ENCODE measurements at places on chromosomes 7 and 10.
A peak's percentile ranks its signal among the peaks of the same experiment; 100 is the strongest.

DNA sequence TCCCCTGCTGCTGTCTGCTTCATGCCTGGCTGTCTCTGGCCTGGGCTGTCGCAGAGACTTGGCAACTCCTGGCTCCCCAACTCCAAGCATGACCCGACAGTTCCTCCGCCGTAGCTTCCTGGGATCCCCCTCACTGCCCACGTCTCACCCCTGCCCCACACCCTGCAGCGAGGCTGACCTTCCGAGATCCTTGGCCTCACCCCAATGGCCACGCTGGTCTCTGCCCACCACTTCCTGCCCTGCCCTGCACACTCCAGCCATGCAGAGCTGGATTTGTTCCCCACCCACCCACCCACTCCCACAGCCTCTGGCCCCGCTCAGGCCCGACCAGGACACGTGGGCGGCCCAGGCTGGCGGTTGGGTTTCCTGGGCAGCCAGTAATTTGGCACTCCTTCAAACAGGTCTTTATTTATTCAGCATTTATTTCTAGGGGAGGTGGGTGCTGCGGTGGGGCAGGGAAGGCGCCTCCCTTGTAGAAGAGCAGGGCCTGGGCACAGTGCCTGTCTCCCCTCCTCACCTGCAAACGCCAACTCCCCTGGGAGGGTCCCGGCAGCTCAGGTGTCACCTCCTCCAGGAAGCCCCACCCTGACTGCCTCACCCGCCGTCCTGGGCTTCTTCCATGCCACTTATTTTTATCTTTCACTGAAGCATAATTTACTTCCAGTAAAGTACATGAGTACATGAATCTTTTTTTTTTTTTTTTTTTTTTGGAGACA, 25.5 kb downstream of the GTF2IRD1 start:
- DNase-seq = no peak

- DNase-seq = no peak
Observed at GRCh38 chr10:30176776-30177533, 117.6 kb upstream of the JCAD start.

- DNase-seq = no peak
Observed at GRCh38 chr7:28623863-28624262, 211.5 kb downstream of the CREB5 start.

- DNase-seq = no peak
Observed at GRCh38 chr7:94031865-94032264, 27.7 kb upstream of the BET1 start.

DNA sequence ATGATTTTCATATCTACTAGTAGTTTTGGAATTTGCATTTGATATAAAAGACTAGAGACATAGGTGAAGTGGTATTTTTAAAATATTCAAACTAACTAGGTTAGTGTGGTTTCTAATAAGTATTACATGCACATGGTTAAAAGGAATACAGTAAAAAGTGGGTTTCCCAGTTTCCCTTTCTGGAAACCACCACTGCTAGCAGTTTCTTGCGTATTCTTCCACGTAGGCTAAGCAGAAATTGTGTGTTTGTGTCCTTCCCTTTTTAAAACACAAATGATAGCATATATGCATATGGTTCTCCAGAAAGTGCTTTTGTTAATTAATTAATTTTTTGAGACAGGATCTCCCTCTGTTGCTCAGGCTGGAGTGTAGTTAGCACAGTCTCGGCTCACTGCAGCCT, 15.4 kb downstream of the NRF1 start:
- no peak for DNase-seq

GRCh38 chr7:48094861-48095293, 5.8 kb downstream of the UPP1 start:
- no peak for DNase-seq

DNA sequence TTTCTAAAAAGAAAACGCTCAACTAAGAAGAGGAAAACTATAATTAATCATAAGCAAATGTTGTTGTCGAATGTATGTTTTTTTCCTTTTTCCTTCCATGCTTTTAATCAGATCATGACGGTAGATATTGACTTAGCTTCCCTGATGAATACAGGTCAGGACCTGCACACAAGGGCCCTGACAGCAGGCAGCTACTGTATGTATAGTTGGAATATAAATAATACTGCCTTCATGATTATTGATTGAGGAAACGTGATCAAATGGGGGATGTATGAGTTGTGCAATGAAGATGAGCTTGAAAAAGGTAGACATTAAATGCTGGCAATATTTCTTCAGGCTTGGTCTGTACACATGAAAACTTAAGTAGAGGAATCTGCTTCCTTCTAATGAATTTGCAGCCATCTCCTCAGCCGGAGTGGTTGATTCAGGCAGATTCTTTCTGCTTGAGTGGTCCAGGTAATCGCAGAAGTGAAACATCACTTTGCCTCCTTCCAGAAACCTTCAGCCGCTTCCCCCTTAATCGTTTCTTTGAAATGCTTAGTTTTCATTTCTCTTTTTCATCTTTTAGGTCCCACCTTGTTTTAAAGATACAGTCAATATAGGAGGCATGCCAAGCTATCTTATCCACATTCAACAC, 656.5 kb downstream of the SDK1 start:
- no peak for DNase-seq

DNA sequence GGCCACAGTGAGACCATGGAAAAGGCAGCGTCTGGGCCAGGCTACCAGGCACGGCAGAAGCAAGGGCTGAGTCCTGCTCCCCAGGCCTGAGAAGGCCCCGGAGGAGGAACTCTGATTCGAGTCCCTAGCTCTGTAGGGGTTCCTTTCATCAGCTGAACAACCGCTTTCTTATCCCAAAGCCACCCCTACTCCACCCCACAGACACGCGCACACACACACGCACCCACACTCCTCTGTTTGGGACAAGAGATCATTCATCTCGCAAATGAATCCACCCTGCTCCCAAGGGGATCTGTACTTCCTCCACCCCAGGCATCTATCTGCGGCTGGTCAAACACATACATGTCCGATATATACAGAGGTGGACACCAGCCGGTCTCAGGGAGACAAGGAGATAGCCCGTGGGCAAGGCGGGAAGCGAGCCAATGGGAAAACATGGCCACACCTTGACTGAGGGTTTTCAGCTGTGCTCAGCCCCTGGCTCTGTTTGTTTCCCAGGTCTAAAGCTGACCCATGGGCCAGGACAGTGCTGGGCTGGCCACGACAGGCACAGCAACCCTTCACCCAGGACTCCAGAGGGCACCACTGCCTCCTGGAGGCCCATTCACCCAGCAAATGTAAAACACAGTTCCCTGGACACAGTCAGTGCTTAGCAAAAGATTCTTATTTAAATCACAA, 7.3 kb downstream of the ZCCHC24 start:
- no peak for DNase-seq

DNA sequence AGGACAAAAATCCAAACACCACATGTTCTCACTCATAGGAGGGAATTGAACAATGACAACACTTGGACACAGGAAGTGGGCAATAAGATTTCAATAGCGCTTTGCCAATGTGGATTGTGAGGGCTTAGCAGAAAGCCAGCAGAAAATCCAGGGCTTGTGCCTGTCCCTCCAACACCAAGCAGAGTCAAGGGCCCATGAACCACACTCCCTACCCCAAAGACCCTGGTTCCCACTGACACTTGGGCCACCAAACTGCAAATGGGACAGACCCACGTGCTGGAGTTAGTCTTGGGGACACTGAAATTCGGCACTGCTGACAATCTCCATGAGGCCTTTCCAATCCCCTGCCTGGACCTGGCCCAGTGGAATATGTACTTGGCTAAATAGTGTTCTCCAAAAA, 67.0 kb downstream of the GRID1 start:
- DNase-seq = no peak

DNA sequence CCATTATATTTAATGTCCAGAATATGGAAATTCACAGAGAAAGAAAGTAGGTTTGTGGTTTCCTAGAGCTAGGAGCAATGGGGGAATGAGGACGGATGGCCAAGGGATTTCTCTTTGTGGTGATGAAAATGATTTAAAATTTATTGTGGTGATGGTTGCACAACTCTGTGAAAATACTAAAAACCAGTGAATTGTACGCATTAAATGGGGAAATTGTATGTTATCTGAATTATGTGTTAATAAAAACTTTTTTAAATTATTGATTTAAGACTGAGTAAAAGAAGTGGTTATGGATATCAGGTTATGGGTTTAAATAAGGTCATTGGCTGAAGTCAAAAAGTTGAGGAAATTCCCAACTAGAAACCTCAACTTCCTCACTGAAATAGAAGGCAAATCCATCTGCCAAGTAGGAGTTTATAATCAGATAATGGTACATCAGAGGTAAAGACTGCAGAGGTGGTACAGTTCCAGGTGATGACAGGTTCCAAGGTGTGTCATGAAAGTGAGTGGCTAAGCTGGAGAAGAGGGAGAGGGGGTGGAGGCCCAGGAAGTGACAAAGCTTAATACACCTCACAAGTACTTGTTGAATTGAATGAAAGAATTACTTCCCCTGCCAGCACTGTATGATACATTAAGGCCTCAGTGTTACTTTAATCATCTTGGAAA, 68.9 kb upstream of the CCDC71L start:
- DNase-seq = peak; percentile 10

DNA sequence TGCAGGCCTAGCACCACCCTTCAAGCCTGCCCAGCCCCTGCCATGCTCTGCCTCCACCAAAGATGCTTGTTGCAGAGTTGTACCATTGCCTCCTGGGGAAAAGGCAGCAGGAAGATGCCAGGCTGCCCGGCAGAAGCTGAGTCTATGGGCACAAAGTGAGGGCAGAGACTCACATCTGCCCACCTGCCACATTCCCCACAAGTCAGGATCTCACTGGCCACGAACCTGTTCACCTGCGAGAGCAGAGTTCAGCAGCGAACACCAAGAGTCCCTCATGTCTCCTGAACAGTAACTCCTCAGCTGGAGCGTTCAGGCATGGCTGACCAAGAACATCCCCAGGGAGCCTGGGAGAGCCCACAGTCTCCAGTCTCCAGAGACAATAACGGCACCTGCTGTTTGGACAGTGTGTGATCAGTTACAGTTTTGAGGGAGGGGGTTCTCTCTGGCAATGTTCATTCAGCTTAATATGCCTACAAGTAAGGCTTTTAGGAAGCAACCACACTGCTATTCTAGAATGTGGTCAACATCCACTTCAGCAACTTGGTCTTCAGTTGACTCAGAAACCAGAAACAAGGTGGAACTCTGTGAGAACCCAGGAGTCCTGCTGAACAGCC, 78.5 kb downstream of the GRID1 start:
- DNase-seq = no peak

GRCh38 chr7:123823898-123824753, 20.8 kb upstream of the HYAL4 start:
- DNase-seq = peak; percentile 3

GRCh38 chr10:50512214-50512595, 111.6 kb downstream of the SGMS1 start:
- no peak for DNase-seq

DNA sequence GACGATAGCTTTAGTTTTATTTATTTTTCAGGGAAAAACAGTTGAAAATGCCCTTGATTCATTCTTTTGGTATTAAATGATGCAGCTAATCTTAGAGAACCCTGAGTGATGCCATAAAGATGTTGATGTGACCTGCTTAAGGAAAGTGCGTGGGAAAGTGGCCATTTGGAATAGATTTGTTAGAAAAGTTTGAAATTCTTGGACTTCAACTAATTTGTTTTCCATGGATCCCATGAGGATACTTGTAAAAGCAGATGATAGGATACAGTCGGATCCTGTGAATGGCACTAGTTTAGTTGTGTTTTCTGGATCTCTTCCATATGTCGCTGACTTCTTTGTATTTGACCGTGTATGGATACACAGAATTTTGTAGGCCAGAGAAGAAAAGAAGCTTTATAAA, 69.0 kb downstream of the SEPTIN7 start:
- no peak for DNase-seq

DNA sequence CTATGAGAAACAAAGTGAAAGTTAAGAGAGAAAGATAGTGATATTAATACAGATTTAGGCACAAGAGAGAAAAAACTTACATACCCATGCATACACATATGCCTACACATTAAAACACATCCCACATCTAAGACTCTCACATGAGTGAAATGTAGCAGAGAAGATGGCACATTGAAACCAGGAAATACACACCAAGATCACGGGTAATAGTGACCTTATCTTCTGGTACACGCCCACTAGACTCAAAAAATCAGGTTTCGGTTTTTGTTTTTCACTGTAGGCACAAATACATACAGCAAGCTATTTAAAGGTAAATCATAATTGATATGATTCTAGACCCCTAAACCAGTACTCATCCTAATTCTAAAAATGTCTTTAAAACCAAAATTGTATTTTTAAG, 225.2 kb upstream of the TAC1 start:
- DNase-seq = no peak

- no peak for DNase-seq
Observed at GRCh38 chr10:103799341-103799740, 56.0 kb downstream of the SH3PXD2A start.

DNA sequence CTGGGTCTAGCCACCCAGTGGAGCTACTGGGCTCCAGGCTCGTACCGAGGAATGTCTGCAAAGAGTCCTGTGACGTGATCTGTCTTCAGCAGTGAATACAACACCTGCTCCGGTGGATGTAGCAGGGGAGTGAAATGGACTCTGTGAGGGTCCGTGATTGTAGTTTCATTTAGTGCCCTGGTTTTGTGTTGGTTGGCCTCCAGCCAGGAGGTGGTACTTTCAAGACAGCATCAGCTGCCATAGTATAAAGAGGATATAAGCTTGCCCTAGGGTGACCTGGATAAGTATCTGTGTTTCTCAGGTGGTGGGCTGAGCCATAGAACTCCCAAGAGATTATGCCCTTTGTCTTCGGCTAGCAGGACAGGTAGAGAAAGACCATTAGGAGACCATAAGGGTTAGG, 24.6 kb upstream of the WNT2 start:
- no peak for DNase-seq

GRCh38 chr10:6342096-6342685, 139.5 kb downstream of the PFKFB3 start:
- no peak for DNase-seq

DNA sequence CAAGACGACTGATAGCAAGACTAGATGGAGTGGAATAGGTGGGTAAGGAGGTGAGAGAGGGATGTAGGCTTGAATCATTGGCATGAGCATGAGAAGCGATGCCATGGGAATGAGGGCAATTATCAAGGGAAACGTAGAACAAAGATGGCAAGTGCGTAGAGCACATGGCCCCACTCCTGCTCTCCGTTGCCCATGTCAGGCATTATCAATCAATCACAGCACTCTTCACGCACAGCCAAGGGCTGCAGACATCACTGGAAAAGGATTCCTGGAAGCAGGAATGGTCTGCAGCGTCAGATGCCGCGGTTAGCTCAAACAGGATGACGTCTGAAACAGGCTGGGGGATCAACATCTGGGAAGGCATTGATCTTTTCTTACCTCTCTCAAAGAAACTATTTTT, 25.6 kb upstream of the GALNTL5 start:
- no peak for DNase-seq

GRCh38 chr10:36281831-36282331, 639.8 kb upstream of the FZD8 start:
- no peak for DNase-seq

GRCh38 chr10:132036153-132036886, 29.4 kb upstream of the JAKMIP3 start:
- DNase-seq = no peak

- DNase-seq = no peak
Observed at GRCh38 chr7:93981480-93981874, 22.7 kb downstream of the BET1 start.

GRCh38 chr10:96494694-96495093, 19.0 kb downstream of the TLL2 start:
- DNase-seq = no peak

Measured in KBM-7 (cell line).